ENCODE measurements at places on chromosomes 1 and 21.

- no peak for DNase-seq
These were observed 305.9 kb upstream of the USP25 start for GRCh38 chr21:15423676-15424445.

GRCh38 chr1:83581747-83582146 is 417.2 kb downstream of the TTLL7 start:
- DNase-seq: no peak

- DNase-seq: no peak
These were observed 5.0 kb downstream of the GCLM start for GRCh38 chr1:93904228-93904627.

GRCh38 chr1:25805863-25806225 is 5.9 kb downstream of the SELENON start:
- DNase-seq: no peak

- no peak for DNase-seq
These were observed 53.2 kb downstream of the C1orf198 start for GRCh38 chr1:230814949-230815692.

- DNase-seq: no peak
These were observed 4.1 kb downstream of the EIF2D start for GRCh38 chr1:206608108-206608698.
